NCI-H187 (cell line): ENCODE measurements at places on chromosomes 11 and 22.
A peak's percentile ranks its signal among the peaks of the same experiment; 100 is the strongest.

GRCh38 chr22:17476838-17477237 is 86.5 kb upstream of the SLC25A18 start:
- DNase-seq = no peak

DNA sequence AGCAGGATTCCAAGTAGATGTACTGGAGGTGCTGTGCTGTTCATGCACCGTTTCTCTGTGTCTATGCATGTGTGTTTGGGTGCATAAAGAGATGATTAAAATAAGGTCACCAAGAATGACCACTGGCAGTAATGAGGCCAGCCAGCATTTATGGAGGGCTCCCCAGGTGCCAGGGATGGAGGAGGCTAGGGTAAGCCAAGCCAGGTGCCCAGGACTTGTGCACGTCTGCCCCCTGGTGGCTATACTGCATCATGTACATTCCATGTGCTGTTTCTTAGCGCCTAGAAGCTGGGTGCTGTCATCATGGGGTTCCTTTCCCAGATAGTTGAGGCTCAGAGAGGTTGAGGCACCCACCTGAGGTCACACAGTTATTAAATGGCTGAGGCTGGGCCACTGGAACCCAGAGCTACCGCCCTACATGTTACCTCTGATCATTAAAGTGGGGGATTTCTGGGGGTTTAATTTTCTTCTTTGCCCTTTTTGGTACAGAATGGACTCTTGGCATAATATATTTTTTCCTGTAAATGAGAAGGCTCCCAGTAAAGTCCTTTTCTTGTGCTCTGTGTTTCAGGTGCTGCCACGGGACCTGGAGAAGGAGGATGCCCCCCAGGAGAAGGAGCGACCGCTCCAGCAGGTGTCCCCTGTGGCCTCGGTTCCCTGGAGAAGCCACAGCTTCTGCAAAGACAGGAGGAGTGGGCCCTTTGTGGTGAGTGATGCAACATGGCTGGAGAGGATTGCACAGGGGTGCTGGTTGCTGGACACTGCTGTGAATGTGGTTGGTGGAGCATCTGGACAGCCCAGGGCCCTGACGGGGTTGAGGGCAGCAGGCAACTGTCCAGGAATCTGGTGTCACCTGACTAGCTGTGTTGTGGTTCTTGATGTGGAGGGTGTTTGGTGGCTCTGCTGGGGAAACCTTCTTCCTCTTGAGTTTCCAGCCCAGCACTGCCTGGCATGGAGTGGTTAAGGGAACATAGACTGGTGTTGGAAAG is 96.4 kb downstream of the KIAA1671 start:
- DNase-seq = peak; percentile 5

DNA sequence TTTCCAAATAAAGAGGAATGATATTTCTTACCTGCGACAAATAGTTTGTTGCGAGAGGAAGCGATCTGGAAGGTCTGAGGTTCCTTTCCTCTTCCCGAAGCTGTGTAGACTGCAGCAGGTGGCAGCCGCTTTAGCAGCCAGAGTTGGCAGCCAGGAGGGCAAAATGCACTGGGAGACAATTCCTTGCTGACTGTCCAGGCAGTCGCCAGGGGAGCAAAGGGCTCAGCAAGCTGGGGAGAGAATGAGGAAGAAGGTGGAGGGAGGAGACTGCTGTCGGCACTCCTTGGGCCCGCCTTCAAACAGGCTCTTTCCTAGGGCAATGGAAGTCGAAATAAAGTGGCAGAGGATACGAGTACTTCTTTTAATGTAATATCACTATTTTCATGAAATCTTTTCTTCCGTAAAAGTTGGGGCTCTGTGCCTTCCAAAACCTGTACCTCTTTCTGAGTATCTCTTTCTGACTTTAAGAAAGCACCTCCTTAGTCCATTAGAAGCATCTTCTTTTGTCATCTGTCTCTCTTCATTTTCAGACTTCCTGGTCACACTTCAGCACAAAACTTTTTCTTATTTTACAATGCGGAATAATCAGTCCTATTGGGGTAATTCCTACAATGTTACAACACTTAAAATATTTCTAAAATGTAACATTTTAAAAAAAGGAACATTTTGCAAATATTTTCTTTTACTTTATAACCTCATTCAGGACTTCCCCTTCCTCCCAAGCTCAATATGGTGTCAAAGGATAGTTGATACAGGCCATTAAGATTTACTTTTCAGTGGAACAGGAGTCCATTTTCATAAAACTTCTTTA is at the start of gene IL18:
Gene IL18 (minus strand): TSS at position 220 of the 811 bp plus-strand sequence. CDS start 9,041 bp downstream, outside the sequence.
- no peak for DNase-seq

- DNase-seq = no peak
Observed at GRCh38 chr11:38718659-38719058, 2120.6 kb upstream of the RAG2 start.

- no peak for DNase-seq
Observed at GRCh38 chr22:36316419-36316818, 63.5 kb downstream of the APOL1 start.

DNA sequence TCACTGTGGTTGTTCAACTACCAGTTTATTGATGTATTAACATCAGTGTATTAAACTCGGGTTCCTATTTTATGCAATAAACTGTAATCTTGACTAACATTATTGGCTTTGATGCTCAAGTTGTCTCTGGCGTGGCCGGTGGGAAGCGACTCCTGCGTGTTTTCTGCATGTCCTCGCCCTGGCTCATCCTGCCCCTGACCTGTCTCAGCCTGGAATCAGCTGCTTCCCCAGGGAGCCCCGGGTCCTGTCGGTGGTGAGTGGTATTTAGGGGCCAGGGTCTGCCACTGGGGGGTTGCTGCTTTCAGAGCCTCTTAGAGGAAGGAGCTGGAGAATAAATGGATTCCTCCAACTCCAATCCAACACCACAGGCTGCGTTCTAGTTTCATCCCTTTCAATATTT is 22.5 kb downstream of the IFITM10 start:
- DNase-seq = no peak

DNA sequence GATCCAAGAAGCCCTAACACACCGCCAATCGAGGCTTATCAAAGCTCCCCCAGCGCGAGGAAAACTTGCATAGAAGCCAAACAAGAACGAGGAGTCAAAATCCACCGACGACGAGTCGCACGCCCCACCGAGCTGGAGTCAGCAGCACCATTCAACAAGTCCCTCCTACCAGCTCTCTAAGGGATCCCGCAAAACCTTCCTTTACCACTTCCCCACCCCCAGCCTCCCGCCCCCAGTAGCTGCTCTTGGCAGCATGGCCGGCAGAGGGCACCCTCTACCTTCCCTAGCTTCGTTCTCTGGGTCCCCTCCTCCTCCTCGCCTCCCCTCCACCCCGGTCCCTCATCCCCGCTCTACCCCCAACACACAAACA is 1.4 kb downstream of the BDNF start:
- peak; percentile 46 for DNase-seq

- no peak for DNase-seq
Observed at GRCh38 chr11:73175551-73176144, 33.5 kb upstream of the FCHSD2 start.

DNA sequence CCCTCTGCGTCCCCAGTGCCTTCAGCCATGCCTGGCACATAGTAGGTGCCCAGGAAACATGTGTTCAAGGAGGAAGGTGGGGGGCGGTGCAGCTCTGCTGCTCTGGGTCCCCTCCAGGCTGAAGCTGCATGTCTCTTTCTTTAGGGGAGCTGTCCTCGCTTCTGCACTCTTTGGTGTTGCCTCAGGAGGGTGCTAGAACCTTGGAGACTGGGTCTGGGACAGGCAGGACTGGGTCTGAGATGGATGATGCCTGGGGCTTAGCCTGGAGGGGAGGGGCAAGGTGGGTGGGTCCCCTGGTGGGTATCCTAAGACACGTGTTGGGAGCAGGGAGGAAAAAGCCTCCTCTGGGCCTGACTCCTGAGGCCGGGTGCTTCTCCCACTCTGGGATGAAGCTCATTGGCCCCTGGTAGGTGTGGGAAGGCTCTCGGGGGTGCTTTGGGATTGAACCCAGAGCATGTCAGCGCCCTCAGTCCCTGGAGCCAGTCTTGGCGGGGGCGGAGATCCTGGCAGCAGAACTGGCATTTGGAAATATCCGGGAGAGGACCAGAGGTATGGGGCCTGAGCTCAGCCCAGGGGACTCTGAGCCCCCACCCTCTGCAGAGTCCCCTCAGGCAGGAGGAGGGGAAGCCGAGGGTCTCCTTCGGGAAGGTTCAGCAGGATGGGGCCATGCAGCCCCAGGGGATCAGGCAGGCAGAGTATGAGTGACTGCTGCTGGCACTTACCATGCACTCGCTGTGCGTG is 6.7 kb upstream of the GSTP1 start:
- DNase-seq = no peak

- DNase-seq = no peak
Observed at GRCh38 chr11:27028561-27028965, 12.1 kb upstream of the BBOX1 start.

GRCh38 chr11:2147391-2147790 is 8.2 kb upstream of the IGF2 start:
- DNase-seq = no peak

DNA sequence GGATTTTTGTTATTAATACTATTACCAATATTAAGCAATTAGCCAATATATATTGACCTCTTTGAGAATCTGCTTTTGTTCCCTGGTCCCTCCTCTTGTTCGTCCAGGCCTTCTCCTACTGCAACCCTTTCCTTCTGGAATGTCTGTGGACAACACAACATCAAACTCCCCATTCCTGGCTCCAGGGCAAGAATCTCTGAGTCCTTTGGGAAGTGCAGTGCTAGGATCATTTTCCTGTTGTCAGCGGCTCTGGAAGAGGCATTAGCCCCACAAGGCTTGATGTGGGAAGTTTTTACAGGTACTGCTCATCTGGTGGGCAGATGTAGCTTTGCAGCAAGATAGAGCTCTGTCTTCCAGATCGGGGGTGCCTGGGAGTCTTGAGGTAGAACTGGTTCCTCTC is 74.3 kb downstream of the RPUSD4 start:
- no peak for DNase-seq

DNA sequence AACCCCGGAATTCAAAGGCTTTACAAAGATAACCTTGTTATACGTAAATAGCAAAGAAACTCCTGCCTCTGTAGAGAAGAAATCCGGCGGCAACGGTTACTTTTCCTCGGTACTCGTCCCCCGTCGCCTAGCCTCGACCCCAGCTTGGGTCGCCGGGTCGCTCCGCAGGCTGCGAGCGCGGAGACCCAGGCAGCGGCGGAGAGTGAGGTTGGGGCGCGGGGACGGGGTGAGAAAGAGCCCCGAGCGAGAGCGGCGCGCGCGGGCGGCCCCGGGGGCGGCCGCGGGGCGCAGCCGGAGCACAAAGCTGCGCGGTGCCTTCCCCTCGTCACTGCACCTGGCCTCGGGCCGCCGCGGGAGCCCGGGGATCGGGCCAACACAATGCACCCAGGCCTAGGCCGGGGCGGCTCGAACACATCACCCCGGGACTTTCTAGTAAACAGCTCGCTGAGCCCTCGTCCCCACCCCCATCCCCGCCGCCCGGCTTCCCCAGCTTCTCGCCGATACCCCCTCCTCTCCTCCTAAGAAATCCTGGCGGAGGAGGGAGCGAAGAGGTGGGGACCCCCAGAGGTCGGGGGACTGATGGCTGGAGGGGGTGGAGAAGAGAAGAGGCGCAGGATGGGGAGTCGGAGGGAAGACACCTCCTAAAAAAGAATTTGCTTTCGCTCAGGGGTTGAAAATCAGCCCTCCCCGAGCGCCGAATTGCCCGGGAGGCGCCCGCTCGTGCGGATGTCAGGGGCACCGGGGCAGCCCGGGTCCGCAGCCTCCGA is 845 bp downstream of the MPPED2 start:
- DNase-seq = no peak

GRCh38 chr22:29840498-29840897 is 2.4 kb upstream of the ASCC2 start:
- no peak for DNase-seq

- no peak for DNase-seq
Observed at GRCh38 chr11:62233730-62234129, 8.3 kb upstream of the SCGB1D2 start.

DNA sequence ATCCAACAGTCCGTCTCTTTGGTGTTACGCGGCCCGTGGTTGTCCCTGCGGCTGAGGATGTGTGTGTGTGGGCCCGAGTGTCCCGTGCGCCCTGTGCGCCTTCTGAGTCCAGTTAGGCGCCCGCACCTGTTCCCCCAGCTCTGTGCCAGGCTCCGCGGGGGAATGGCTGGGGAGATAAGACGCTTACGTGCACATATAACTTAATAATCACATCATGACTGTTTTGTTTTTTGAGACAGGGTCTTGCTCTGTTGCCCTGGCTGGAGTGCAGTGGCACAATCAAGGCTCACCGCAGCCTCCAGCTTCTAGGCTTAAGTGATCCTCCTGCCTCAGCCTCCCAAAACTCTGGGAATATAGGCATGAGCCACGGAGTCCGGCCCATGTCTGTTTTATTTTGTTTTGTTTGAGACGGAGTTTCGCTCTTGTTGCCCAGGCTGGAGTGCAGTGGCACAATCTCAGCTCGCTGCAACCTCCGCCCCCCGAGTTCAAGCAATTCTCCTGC is 817 bp downstream of the ARL2 start:
- no peak for DNase-seq

DNA sequence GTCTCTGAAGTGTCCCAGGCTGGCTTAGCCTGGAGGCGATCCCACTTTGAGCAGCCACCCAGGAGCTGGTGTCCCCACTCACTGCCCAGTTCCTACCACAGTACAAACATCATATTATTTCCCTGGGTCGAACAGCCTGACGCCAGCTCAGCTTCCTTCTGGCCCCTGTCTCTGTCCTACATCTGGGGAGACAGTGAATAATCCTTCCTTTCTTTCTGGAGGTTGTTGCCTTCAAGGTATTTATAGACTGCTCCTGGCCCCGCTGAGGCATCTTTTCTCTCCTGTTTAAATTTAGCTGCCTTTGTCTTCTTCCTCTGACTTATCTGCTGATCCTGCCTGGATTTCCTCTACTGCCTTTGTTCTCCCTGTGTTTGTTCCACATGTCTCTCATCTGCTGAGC is 56.8 kb upstream of the LRRC55 start:
- no peak for DNase-seq

- no peak for DNase-seq
Observed at GRCh38 chr11:128421577-128422330, 165.6 kb downstream of the ETS1 start.

GRCh38 chr22:43561415-43562178 is 149.8 kb downstream of the MPPED1 start:
- no peak for DNase-seq

DNA sequence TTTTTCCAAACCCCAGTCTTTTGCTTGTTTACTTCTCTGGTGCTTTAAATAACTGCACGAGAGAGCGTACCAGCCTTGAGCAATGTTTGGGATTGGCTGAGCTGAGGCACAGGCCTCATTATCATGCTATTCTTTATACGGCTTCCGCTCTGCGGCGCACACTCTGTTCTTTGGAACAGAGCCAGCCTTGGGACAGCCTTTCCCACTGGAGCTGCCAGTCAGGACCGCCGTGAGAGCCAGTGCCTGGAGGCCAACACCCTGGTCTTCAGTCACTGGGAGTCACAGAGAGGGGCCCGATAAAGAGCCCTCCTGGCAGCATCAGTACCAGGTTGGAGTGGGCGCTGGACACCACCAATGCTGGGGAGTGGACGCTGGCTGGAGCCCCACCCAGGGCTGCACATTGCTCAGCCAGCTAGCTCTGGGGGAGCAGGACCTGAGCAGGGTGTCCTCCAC is 125.6 kb downstream of the BCR start:
- no peak for DNase-seq

- no peak for DNase-seq
Observed at GRCh38 chr22:39123751-39124581, 26.9 kb downstream of the APOBEC3H start.
